Activated CD4-positive, alpha-beta memory T cell treated with anti-CD3 and anti-CD28 coated beads for 36 hours (primary cell): ENCODE measurements at places on chromosomes 4 and X.

DNA sequence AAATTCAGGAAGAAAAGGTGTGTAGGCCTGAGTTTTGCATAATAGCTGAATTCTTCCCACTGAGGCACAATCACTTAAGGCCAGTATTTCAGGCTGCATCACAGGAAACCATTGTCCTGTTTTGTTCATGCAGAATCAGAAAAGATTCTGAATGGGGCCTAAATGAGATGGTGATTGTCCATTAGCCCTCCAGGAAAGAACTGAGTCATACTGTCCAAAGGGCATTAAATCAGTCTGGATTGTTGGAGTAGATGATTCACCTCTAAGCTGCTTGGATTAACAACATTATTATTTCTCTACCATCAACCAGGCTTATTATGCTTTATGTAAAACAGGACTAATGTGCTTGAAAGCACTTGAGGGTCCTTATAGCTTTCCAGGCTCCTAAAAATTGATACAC, 36.2 kb downstream of the CT47B1 start:
- no peak for DNase-seq

- DNase-seq: no peak
These were observed 19.3 kb downstream of the LETM1 start for GRCh38 chr4:1836650-1837049.

DNA sequence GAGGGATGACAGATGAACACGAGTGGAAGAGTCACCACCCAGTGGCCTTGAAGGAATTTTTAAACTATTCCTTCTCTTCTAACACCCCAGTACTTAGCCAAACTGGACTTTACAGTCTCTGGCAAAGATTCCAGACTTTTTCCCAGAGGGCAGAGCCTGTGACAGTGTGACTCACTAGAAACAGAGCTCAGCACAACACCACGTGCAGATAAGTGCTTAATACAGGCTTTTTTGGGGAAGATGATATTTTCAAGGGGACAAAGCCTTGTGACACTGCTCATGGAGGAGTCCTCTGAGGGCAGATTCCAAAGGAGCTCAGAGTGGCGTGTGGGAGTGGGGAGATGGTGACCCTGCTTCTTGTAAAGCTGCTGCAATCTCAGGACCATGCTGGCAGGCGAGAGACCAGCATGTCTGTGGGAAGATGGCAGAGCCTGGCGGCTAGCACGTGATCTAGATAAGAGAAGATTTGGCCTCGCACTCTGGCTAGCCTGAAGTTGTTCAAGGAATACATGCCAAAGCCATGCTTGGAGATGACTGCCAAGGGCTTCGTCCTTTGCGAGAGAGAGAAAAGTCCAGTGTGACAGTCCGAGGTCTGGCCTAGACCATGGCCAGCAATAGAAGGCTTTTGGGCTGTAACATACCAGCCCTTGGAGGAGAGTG, 2.4 kb downstream of the RAB33A start:
- DNase-seq: no peak

- no peak for DNase-seq
These were observed 33.2 kb upstream of the MID1IP1 start for GRCh38 chrX:38768079-38768478.

DNA sequence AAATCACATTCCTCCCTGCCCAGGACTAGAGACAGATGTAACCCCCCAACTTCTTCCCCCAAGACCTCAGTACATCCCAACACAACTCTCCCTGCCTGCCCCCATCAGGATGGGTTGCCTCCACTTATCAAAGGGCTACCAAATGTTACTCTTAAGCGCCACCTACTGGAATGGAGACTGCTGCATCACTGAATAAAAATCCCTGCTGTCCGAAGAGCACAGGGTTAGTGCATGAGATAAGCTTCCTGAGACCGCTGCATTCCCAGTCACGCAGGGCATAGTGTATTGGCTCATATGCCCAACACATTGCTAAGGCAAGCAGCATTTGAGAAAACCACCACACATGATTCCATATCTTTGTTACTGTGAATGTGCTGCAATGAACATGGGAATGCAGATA, 544.5 kb downstream of the PPP4R3C start:
- DNase-seq: no peak

DNA sequence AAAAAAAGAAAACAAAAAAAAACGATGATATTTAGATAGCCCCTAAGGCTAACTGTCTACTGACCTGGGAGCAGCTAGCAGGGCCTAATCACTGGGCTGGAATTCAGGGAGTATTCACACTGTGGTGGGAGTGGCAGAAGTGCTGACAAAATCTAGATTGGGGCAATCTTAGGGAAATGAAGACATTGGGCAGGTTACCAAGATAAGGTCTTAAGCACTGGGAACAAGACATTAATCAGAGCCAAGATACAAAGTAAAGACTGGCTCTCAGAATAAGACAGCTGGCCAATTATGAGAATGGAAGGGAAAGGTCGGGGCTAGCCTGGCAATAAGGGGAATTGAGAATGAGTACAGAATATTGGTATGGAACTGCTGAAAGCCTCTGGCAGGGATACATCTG, 100.2 kb upstream of the GRIA3 start:
- DNase-seq: no peak

DNA sequence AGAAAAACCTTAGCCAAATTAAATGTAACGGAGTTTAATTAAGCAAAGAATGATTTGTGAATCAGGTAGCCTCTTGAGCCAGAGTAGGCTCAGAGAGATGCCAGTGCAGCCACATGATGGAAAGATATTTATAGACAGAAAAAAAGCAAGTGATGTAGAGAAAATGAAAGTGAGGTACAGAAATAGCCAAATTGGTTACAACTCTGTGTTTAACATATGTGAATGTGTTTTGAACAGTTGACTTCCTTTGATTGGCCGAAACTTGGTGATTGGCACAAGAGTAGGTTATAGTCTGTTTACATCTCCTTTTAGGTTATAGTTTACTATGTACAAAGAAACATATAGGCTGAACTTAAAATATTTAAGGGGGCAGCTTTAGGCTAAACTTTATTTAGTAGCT, 459.9 kb upstream of the BOD1L1 start:
- DNase-seq: no peak
